Foreskin fibroblast (primary cell): ENCODE measurements at places on chromosomes 6 and 20.
A peak's percentile ranks its signal among the peaks of the same experiment; 100 is the strongest.

GRCh38 chr6:158923805-158924498 lies 76.0 kb downstream of the RSPH3 start:
- no peak for DNase-seq

- DNase-seq = no peak
Measured at GRCh38 chr20:62567246-62568044, 74.9 kb upstream of the SLCO4A1 start.

GRCh38 chr6:34273242-34273805 lies 24.5 kb upstream of the SMIM29 start:
- DNase-seq = peak; percentile 49

GRCh38 chr6:135162678-135163439 lies 18.2 kb upstream of the MYB start:
- peak; percentile 16 for DNase-seq

- DNase-seq = no peak
Measured at GRCh38 chr6:101711518-101711917, 318.0 kb downstream of the GRIK2 start.
